Activated B cell treated with CpG ODN at 0.5 μM for 24 hours (primary cell): ENCODE measurements at places on chromosomes 2 and 18. TPM values are rescaled to one million over a fixed set of nuclear protein-coding genes. Genes with fewer than 3 reads are reported as not detected.

FBXO36 gene
- 0.78 and 0.89 TPM in 2 replicates for total RNA-seq

SF3B6 gene
- 70.4 and 71.4 TPM in 2 replicates for total RNA-seq

SULT1C3 gene
- total RNA-seq: not detected in 2 replicates

IL36G gene
- not detected in 2 replicates for total RNA-seq

CAMKMT gene
- total RNA-seq: 17.4 and 21.2 TPM in 2 replicates

ERMN gene
- total RNA-seq: 4.9 and 8.1 TPM in 2 replicates

PTH2R gene
- 0.29 and 0.34 TPM in 2 replicates for total RNA-seq

DNA sequence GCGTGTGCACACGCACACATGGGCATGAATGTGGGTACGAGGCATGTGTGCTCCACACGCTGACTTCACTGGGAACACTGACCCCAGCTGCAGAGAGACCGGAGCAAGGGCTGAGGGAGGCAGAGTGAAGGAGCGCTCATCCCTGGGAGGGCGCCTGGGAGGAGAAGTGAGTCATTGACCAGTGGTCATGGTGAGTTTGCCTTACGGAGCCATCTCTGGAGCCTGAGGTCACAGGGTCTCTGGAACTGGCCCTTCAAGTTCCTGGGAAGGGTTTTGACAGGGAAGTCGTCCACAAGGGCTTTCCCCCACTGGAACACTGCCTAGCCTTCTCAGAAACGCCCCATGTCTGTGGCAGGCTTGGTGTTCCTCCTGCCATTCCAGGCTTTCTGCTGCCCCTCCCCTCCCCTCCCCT lies 14.3 kb upstream of the TMEM185B start:
- no peak for DNase-seq

DNA sequence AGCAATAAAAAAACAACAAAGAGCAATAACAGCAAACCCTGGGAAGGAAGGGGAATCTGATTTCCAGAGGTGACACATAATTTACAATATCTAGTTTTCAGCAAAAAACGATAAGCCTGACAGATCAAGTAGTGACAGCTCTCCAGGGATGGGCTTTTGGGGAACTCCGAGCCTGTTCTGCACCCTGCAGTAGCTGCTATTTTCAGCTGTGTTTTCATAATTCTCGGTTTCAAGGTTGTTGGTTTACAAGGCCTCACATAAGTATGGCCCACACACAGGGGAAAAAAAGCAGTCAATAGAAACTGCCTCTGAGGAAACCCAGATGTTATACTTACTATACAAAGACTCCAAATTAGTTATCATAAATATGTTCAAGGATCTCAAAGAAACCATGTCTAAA lies 67.7 kb upstream of the CTLA4 start:
- DNase-seq: no peak

- no peak for DNase-seq
These were observed 46.4 kb downstream of the ASXL2 start for GRCh38 chr2:25831746-25832449.

GRCh38 chr2:120323214-120323613 lies 22.7 kb upstream of the INHBB start:
- DNase-seq: no peak

DNA sequence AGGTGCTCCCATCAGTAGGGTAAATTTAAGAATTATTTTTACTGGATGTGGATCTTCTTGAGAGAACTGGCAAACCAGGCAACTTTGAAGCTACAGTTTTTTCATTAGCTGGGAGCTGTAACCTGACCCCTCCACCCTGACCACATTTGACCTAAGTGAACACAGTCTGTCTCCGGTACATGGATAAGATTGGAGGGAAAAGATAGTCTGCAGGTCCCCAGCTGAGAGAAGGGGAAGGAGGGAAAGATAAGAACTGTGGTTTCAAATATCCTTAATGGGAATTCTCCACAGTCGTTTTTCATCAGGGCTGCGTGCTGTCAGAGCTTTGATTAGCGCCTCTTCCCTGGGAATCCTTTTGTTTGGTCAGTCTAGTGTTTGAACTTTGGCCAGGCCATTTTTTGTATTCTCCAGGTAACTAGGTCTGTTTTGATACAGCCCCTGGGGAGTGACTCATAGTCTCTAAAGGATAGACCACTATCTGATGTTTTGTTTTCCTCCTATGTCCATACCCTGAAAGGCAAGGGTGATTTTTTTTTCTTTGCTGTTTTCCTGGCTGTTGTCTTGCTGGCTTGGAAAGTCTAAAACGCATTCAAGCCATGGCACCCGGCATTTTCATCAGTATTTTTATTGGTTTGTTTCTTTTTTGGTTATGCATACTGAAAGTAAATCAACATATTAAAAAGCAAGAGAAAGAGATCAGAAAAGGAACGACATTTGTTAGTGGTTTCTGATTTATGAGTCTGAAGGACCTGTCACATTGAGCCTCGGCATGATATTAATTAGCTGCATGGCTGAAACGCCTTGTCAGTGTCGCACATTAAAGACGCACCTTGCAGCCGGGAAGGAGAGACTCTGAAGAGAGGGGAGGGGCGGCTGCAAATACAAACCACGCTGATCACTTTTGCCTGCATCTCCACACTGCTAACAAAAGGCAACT lies 183.4 kb upstream of the FN1 start:
- DNase-seq: no peak

DNA sequence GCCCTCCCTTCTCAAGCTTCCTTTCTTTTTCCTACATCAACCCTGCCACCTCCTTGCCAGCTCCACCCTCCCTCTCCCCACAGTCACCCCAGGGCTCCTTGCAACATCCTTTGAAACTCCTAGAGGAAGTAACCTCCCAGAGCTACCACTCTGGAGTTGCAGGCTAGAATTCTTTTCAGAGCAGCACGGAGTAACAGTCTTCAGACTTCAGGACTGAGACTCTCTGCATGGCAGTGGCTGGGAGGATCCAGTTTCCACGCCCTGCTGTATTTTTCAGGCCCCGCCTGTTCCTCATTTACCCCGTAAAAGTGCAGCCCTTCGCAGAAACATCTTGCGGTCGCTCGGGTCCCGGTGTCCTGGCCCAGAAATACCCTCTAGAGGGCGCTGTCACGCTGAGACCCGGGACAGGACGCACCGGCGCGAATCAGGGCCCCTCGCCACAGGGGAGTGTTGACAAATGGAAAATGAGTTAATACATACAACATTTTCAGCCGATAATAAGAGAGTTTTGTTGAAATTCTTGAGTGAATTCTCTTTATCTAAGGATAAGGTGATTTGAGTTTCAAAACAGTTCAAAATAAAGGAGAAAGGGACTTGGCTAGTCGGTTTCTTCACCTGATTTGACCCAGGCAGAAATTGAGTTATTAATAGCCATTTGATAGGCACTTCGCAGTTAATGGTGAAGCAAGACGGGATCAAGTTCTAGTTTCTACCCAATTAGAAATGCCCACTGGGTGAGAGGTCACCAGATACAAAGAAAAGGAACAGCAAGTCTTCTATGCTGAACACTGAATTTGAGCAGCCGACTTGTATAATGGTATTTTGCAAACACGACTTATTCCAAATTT lies 18.5 kb upstream of the NTSR2 start:
- peak; percentile 68 for DNase-seq

- DNase-seq: no peak
These were observed 203.5 kb upstream of the TWIST2 start for GRCh38 chr2:238644095-238645081.

DNA sequence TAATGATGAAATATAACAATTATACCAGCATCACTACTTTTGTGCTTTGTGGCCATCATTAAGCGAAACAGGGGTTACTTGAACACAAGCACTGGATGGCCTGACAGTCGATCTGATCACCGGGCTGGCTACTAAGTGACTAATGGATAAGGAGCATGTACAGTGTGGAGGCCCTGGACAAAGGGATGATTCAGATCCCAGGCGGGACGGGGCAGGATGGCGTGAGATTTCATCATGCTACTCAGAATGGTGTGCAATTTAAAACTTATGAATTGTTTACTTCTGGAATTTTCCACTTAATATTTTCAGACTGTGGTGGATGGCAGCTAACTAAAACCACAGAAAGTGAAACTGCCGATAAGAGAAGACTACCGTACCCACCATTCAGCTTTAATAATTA lies 7.0 kb upstream of the CLIP4 start:
- no peak for DNase-seq

GRCh38 chr2:169360984-169361705 lies 1.2 kb downstream of the LRP2 start:
- DNase-seq: no peak

GRCh38 chr2:150255528-150255927 lies 231.9 kb downstream of the RND3 start:
- no peak for DNase-seq

DNA sequence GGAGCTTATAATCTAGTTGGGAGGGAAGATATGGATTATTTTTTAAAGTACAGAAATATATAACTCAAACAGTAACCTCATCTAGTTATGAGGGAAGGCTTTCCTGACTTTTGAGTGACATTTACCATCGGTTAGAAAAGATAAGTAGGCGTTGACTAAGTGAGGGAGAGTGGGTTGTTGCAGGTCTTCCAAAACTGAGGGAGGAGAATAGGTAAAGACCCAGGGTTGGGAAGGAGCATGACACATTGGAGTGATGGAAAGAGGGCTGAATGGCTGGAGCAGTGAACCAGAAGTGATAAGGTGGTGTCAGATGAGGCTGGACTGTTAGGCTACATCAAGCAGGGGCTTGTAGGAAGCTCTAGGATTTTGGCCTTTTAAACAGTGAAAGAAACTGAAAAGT lies 10.6 kb upstream of the NUP35 start:
- DNase-seq: no peak

DNA sequence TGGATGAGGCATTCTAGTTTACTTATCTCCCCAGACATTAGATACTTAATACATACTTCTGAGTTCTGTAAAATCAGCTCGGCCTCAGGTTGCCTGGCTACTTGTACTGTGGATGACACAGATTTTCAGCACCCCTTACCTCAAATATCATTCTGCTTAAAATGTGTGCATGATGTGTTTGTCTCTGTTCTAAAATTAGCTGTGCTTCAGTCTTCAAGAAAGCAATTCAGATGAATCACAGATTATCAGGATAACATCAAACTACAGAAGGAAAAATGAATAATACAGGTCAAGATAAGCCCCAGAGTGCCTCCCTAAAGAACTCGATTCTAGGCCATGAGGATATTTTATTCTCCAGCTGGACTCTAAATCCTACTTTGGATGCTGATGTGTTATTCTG lies 21.3 kb upstream of the MAPRE2 start:
- DNase-seq: no peak
